H54 (cell line): ENCODE measurements at places on chromosomes 1 and 21.

GRCh38 chr1:92538413-92539061 is 51.8 kb upstream of the GFI1 start:
- no peak for DNase-seq

- no peak for DNase-seq
These were observed 73.7 kb upstream of the NRIP1 start for GRCh38 chr21:15138490-15138889.

- DNase-seq, result no peak
These were observed 116.4 kb upstream of the HOOK1 start for GRCh38 chr1:59698386-59698785.

- no peak for DNase-seq
These were observed 54.0 kb upstream of the CNN3 start for GRCh38 chr1:94980582-94981574.

- DNase-seq, result no peak
These were observed 44.2 kb downstream of the ZC3H11B start for GRCh38 chr1:219568733-219569132.

GRCh38 chr1:4944911-4945310 is 290.5 kb downstream of the AJAP1 start:
- no peak for DNase-seq

DNA sequence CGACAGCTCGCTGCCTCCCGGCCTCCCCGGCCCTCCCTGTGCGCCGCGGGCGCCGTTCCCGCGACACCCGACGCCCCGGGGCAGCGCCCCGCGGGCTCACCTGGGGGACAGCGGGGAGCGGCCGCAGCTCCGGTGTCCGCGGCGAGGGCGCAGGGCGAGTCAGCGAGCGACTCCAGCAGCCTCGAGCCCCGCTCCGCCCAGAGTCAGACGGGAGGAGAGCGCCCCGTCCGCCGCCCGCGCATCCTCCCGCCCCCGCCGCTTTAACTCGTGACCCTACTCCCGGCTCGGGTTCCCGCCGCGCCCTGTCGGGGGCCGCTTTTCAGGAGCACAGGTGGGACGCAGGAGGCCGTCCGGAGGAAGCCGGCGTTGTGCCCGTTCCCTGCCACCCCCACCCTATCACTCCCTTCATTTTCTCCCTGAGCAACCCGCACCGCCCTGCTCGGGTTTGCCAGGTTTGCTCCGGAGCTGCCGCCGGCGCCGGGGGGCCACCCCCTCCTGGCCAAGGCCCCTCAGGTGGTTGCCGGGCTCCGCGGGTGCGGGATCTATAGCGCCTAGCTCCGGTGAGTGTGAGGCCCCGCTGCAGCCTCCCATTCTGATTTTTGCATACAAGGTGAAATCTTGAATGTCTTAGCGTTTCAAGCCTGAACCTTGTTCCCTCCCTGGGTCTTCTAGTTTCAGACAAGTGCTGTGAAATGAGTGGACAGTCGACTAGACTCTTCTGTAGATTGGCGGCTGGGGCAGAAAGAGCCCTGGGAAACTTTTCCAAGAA is at the start of gene MCOLN3:
MCOLN3 (minus strand) TSS at position 205 of the 769 bp plus-strand sequence. CDS start 3,140 bp downstream, outside the sequence.
- peak; percentile 49 for DNase-seq

DNA sequence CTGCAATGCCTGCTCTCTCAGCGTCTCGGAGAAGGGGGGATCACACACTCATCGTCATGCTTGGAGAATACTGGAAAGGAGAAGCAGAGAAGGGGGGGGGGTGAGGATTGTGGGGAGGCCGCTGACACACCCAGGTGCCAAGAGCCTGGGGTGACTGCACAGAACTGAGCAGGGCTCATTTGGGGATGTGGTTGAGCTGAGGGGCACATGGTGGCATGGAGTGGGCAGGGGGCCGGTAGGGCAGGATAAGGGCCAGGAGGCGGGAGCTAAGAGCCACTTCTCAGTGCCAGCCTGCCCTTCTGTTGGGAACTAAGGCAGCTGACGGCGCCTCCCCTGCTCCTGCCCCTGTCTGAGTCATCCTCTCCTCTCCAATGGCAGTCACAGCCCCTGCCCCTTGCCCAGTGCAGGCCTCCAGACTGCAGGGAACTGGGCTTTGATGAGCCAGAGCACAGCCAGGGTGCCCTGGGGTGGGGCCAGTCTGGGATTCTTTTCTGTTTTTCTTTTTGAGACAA is 27.2 kb downstream of the MRPL37 start:
- peak; percentile 95 for DNase-seq

DNA sequence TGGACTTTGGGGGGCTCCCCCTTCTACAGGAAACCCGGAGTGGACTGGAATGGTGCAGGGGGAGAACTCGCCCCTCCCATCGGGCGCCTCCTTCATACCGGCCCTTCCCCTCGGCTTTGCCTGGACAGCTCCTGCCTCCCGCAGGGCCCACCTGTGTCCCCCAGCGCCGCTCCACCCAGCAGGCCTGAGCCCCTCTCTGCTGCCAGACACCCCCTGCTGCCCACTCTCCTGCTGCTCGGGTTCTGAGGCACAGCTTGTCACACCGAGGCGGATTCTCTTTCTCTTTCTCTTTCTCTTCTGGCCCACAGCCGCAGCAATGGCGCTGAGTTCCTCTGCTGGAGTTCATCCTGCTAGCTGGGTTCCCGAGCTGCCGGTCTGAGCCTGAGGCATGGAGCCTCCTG is at the start of gene TNFRSF14:
TNFRSF14 (plus strand) TSS at position 95 of the 401 bp plus-strand sequence; CDS start at position 389, 294 bp downstream.
- no peak for DNase-seq

DNA sequence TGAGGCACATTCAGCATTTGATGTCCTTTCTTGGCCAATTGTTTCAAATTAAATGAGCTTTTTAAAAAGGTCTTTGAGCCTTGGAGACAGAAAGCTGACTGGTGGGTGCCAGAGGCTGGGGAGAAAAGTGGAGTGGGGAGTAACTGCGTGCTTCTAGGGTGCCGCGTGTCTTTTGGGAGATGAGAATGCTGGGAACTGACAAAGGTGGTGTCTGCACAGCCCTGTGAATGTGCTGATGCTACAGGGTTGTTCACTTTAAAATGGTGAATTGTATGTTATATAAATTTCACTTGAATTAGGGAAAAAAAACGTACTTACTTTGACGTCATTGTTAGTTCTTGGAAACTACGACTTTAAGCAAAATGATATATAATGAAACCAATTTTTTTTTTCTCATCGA is 8.1 kb upstream of the TFF1 start:
- no peak for DNase-seq

- DNase-seq, result no peak
These were observed 86.8 kb upstream of the ARHGAP29 start for GRCh38 chr1:94324178-94324544.

- DNase-seq, result no peak
These were observed 2.9 kb upstream of the UBXN10 start for GRCh38 chr1:20183035-20183434.

DNA sequence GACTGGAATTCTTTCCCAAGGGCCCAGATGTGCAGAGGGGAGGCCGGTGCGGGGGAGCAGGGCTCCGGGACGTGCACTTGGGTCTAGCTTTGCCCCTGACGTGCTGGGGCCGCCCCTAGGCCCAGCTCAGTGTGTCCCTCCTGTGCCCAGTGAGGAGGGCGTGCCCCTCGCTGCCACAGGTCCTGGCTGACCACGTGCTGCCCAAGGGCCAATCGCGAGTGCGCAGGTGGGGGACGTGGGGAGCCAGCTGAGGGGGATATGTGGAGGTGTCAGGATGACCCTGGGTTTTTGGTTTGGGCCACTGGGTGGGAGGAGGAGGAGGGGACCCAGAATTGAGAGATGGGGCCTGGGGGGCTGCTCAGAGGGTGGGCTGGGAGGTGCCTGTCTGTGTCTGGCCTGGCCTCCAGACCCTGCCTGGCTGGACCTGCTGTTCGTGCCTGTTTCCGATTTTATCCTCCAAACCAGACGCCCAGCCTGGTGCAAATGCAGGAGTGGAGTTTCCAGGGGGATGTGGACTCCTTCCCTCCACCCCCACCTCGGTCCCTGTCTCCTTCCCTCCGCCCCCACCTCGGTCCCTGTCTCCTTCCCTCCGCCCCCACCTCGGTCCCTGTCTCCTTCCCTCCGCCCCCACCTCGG is 6.1 kb upstream of the RNF223 start:
- DNase-seq, result no peak

DNA sequence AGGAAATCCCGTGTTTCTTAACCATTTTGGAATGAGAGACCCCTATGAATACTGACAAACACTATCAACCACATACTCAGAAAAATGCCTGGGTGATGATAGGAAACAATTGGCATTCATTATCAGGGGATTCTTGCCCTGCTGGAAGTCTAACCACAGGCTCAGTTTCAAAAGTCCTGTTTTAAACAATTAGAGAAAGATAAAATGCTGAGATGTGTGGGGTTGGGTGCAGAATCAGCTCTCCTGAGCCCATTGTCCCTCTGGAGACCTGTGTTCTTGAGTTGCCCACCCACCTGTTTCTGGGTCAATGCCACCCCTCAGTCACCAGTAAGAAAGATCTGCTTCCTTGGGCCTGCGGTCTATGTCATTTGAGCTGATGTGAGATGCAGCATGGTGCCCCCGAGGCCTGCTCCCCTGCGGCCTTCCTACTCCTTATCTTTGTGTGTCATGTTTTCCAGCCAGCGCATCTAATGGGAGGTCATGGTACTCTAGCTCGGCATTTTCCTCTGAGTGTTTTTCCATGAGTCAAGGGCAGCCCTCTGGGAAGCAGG is 130.3 kb upstream of the PLXNA2 start:
- DNase-seq, result no peak

- no peak for DNase-seq
These were observed 2.1 kb downstream of the RIPK4 start for GRCh38 chr21:41764558-41765419.

GRCh38 chr1:154328318-154329151 is 3.2 kb downstream of the ATP8B2 start:
- DNase-seq, result peak; percentile 53

- no peak for DNase-seq
These were observed 167.7 kb downstream of the ZSCAN20 start for GRCh38 chr1:33640114-33640660.

DNA sequence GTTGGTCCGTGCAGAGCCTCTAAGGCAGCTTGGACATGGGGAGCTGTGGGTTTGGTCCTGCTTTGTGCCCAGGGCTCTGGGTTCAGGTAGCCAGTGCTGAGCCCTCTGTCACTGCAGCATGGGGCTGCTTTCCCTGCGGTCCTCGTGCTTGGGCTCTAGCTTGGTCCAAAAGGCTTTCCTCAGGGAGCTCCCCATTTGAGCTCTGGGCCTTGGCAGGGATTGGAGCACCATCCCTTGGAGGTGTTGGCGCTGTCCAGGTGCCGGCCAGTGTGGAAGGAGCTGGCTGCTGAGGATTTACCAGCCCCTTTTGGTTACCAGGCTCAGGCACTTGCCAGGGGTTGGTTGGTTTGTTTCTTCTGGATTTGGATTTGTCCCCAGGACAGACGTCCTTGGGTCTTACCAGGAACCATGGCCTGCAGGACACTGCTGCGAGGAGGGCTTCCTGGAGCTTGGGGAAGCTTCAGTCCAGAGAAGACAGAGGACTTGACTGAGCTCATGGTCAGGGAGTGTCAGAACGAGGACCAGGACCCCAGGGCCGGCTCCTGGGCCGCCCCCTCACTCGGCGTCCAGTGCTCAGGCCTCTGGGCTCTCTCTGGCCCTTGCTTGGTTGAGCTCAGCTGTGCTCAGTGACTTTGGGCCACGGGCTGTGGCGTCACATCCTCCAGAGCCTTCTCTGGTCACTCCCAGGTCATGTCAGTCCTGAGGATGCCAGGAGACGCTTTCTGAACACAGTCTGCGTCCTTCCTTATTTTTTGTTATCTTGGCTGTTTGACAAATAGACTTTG is 224.7 kb downstream of the CAMTA1 start:
- DNase-seq, result no peak

DNA sequence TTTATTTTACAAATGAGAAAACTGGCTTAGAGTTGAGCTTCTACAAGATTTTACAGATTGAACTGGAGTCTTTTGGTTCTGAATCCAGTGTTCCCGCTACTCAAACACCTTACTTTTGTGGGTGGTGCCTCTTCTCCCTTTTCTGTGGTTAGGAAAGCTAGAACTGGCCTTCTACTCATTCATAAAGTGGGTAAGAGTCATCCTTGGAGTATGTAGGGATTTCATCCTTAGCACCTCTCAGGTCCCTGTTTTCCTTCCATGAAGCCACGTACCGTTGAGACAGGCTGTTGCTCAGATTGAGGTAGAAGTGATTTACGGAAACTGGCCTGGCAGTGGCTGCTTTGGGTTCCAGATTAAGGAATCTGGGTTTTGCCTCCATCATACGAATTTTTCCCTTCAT is 35.8 kb downstream of the WNT4 start:
- DNase-seq, result no peak

- no peak for DNase-seq
These were observed 29.0 kb downstream of the MDM4 start for GRCh38 chr1:204545202-204545601.

GRCh38 chr1:75725861-75726361 is 1.4 kb downstream of the ACADM start:
- no peak for DNase-seq

DNA sequence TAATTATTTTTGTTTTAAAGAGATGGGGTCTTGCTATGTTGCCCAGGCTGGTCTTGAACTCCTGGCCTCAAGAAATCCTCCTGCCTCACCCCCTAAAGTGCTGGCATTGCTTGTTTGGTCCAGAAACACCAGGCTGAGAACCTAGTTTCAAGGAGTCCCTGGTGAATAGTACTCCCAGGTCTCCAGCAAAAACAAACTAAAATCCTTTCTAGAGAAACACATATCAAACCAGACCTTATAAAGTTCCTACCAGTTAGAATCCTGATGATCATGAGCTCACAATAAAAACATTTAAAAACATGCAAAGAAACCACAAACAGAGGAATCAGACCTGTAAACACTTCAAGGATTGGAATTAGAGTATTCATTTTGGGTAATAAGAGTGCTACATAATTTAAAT is 34.4 kb upstream of the PADI1 start:
- DNase-seq, result no peak

- no peak for DNase-seq
These were observed 9.2 kb upstream of the GJB3 start for GRCh38 chr1:34771573-34772371.

GRCh38 chr1:76500116-76500515 is 367.2 kb upstream of the ST6GALNAC5 start:
- DNase-seq, result no peak
